ENCODE measurements at places on chromosomes 7 and 10.
A peak's percentile ranks its signal among the peaks of the same experiment; 100 is the strongest.

GRCh38 chr7:10646194-10646593, 327.5 kb upstream of the PHF14 start:
- DNase-seq: no peak

GRCh38 chr7:127650847-127651555, 993 bp upstream of the SND1 start:
- no peak for DNase-seq

- DNase-seq: no peak
These were observed 10.3 kb upstream of the H2AZ2 start for GRCh38 chr7:44858161-44858560.

GRCh38 chr7:94436018-94436604, 41.4 kb downstream of the COL1A2 start:
- DNase-seq: peak; percentile 14

DNA sequence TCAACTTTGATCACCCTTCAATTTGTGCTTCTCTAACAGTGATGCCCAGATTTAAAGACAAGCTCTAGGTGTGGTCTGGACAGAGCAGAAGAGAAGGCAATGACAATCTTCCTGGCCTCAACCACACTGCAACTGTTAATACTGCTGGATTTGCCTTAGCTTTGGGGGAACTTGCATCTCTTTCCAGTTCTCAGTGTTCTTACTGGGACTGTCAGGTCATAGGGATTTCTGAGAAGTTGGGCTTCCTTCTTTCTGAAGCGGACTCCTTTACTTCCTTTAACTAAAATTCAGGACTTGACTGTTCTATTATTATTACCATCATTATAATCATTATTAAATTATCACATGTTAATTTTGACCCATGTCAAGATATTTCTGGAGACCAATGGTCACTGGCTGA, 80.8 kb downstream of the OSBPL3 start:
- no peak for DNase-seq

DNA sequence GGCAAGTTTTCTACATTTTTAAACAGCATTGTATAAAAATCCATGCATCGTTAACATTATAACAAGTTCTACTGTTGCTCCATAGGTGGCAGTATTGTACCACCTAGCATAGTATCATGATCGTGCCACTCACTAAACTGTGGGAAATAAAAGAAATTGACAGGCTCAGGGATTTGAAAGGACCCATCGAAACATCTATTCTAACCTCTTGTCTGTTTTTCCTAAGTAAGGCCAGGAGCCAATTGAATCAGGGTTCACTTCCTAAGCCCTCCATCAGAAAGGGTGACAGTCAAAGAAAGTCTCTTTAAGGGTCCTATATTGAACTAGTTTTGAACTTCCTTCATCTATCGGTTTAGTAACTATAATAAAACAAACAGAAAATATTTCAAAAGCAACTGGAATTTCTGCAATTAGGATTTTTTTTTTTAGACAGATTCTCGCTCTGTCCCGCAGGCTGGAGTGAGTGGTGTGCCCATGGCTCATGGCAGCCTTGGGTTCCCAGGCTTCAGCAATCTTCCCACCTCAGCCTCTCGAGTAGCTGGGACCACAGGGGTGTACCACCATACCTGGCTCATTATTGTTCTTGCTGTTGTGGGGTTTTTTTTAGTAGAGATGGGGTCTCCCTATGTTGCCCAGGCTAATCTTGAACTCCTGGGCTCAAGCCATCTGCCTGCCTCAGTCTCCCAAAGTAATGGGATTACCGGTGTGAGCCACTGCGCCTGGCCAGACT, 9.4 kb downstream of the HACD1 start:
- DNase-seq: no peak

GRCh38 chr7:135976312-135977006, 700 bp downstream of the MTPN start:
- no peak for DNase-seq

- DNase-seq: no peak
These were observed 295.7 kb upstream of the ZMIZ1 start for GRCh38 chr10:78772986-78773530.

- no peak for DNase-seq
These were observed 2.3 kb downstream of the GLI3 start for GRCh38 chr7:42234736-42235135.

DNA sequence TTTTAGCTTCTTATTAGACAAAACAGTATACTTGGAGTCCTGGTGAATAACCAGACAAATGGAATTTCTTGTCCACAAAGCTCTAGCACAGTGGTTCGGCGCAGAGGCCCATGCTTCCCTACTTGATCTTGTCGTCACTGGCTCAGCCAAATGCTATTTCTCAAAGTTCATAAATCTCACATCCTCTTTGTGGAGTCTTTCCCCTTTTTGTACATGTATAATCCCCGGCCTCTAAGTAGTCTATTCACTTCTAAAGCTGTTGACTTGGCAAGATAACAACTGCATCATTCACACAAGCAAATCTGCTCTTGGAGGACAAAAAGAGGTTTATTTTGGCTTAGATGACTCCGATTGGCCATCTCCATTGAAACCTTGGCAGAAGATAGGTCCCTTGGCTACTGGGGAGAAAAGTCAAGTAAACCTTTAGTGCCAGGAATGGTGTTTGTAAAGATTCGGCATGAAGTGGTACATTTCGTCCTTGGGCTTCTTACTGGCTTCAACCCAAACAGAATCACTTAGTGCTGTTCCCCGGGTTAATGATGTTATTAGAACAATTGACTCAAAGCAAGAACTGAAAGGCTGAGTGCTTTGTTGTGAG, 5.1 kb upstream of the AKR1E2 start:
- DNase-seq: no peak

DNA sequence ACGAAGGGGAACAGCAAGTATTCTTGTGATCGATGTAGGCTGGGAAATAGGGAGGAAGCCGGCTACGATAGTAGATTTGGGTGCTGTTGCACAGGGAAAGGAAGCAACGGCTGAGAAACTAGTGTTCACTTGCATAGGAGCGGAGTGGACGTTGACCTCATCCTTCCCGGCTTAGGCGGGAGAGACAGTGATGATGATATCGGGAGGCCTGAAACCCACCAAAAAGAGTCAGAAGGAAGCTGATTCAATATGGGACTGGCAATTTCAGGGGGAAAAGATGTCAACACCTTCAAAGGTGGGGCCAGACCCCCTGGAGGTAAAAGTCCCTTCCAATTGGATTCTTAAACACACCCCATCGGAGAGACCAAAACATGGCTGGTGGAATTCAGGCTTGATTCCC, 61.3 kb downstream of the CARD11 start:
- peak; percentile 18 for DNase-seq

DNA sequence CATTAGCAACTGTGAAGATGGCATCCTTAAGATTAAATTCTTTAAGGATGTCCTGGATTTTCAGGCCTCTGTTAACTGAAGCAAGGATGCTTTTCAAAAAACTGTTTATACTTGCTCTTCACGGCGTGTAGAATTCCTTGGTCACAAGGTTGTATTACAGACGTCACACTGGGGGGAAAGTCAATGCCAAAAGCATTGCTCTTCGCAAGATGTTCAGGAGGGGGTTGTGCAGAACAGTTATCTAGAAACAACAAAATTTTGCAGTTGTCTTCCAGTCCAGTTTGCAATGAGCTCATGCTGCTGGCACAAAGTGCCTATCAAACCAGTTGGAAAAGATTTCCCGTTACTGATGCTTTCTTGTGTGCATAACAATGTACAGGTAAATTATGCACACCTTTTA, 8.2 kb upstream of the KIF20B start:
- no peak for DNase-seq
